ENCODE measurements at places on chromosomes 13 and 19.

GRCh38 chr13:100280681-100281080 lies 191.8 kb downstream of the PCCA start:
- DNase-seq: no peak

- DNase-seq: no peak
These were observed 17.9 kb upstream of the RNF17 start for GRCh38 chr13:24745861-24746617.

GRCh38 chr13:78852709-78853108 lies 193.8 kb upstream of the OBI1 start:
- no peak for DNase-seq

DNA sequence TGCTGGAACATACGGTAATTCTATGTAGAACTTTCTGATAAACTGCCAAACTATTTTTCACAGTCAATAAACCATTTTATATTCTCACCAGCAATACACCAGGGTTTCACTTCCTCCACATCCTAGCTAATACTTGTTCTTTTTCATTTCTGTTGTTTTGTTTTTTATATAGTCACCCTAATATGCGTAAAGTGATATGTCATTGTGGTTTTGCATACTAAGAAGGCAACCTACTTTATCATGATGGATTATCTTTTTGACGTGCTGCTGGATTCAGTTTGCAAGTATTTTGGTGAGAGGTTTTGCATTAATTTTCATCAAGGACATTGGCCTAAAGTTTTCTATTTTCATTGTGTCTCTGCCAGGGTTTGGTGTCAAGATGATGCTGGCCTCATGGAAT lies 1384.1 kb downstream of the UQCRFS1 start:
- DNase-seq: no peak

GRCh38 chr19:53906211-53907192 lies 2.6 kb upstream of the CACNG7 start:
- no peak for DNase-seq

- DNase-seq: no peak
These were observed 149.7 kb upstream of the ZNF536 start for GRCh38 chr19:30222428-30222873.

DNA sequence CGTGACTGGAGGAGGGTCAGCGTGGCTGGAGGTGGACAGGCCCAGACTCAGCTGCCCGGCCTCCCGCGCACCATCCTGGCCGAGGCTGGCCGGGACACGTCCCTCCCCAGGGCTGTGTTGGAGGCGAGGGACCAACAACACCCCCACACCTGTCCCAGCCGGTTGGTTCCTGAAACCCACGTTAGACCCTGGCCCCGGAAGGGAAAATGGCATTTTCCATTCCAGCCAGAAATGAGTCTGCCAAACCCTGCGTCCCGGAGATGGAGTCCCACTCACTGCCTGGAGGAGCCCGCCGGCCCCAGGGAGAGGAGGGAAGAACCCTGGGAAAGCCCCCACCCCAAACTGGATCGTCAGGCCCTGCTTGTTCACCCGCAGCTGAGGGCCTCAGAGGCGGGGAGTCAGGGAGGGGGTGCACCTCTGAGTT lies 4.8 kb upstream of the WDR18 start:
- no peak for DNase-seq

DNA sequence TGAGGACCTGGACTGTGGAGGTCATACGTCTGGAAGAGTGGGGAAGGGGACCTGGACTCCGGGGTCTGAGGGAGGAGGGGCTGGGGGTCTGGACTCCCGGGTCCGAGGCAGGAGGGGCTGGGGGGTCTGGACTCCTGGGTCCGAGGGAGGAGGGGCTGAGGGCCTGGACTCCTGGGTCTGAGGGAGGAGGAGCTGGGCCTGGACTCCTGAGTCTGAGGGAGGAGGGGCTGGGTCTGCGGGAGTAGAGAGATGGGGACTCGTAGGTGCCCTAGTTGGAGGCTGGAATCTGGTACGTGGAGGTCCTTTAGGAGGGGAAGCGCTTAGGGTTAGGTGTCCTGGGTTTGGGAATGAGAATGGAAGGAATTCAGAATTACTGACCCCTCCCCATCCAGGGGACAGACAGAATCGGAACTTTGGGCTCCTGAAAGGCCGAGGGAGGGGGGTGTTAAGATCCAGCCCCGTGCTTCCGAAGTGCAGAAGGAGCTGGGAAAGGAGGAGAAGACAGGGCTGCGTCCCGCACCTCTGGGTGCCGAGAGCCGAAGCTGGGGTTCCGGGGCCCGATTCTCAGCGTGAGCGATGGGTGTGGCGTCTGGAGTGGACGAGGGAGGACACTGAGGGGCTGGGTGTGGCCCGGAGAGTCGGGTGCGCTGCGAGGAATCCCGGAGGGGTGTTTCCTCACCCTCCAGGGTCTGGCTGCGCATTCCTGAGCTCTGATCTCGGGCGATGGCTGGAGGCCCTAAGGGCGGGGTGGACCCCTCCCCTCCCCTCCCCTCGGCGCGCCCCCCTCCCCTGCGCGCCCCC lies 608 bp downstream of the MYADM start:
- DNase-seq: no peak

DNA sequence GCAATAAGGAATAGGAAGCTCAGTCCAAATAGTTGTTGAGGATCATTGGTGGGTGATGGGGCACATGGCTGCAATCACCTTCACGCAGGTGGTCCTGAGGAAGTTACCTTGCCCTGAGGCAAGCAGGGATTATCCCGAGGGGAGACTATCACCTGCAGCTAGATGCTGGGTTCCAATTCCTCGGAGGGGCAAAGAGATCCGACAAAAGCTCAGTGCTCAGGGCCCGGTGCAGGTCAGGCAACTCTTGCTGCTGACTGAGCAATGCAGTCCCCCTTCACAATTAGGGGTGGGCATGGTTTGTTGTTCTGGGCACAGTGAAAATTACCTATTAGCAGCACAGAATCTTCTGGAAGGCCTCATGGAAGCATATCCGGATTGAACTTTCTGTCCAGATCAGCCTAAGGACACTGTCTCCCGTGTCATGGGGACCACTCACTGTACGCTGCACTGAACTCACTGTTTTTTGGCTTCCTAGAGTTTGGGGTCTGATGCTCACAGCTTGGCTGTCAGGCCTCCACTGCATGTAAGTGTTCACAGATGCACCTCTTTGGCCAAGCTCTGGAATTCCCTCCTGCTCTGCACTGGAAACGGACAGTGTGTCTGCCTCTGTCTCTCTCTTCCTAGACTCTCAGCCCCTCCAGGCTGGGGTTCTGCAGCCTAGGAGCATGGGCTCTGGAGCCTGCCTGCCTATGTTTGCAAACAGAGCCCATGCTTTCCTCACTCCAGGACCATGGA lies 372.7 kb downstream of the ZNF536 start:
- no peak for DNase-seq

DNA sequence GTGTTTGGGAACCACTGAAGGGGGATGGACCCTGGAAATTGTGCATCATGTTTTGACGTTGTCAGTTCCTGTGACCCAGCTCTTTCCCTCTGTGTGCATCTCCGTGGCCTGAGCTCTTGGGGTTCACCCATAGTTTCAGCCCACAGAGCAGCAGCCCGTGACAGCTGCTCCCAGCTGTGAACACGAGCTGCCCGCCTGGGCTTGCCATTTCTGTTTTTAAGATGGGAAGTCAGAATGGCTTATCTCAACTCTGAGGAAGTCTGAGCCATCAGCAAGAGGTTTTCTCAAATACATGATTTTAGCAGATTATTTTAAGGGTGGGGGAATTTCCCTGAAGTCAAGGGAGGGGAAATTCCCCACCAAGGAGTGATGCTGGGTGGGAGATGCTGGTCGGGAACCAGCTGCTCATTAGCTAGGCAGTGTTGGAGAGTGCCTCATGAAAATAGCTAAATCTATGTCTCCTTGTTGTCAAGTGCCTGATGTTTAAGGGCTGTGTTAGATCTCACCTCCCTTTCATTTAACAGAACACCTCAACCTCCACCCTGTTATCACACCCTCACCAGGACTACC lies 34.8 kb upstream of the C1QTNF9 start:
- DNase-seq: no peak

GRCh38 chr13:109427695-109428094 lies 358.7 kb downstream of the IRS2 start:
- no peak for DNase-seq

DNA sequence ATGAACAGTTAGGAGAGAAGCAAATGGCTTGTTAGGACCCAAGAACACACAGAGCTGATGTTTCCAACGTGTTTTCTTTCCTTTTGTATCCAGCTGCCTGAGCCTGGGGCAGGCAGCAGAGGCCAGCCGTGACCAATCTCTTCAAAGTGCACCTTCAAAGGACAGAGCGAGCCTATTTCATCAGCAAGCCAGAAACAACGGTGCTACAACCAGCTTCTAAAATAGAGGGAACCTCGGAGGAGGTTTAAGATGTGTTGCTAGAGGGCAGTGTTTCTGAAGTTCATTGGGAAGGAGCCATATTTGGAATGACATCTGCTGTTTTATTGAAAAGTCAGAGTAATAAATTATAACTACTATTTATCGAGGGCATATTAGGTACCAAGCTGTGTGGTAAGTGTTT lies 56.2 kb upstream of the RFC3 start:
- DNase-seq: no peak

- DNase-seq: no peak
These were observed 7.3 kb downstream of the NOP53 start for GRCh38 chr19:47752440-47753211.

- no peak for DNase-seq
These were observed 1.3 kb upstream of the CD22 start for GRCh38 chr19:35327642-35328041.

- DNase-seq: no peak
These were observed 19.3 kb downstream of the CCNE1 start for GRCh38 chr19:29831041-29831548.

DNA sequence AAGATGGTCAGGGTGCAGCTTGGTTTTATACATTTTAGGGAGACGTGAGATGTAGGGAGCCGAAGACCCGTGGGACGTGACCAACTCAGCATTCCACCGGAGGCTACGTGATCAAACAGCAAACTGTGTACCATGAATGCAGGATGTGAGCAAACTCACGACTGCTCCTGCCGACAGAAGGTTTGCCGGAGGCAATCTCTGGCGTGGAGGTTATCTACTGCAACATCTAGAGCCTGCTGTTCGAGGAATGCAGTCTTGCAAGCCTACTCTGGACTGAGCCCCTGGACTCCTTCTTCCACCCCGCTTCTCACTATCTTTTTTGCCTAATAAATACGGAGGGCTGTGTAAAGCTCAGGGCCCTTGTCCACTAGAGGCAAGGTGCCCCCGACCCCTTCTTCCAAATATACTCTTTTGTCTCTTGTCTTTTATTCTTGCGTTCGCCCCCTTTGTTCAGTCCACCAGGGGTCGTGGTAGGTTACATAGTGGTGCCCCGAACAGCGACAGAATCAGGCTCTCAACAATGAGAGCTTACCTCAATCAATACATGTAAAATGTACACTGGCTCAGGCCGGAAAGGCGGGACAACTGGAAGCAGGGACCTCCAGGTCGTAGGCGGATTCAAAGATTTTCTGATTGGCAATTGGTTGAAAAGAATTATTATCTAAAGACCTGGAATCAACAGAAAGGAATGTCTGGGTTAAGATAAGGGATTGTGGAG lies 8.9 kb upstream of the OR1I1 start:
- DNase-seq: no peak

- no peak for DNase-seq
These were observed 18.6 kb downstream of the POP4 start for GRCh38 chr19:29624489-29625185.

GRCh38 chr13:112771139-112771876 lies 81.5 kb downstream of the ATP11A start:
- DNase-seq: no peak

GRCh38 chr13:111216166-111216960 lies 101.3 kb downstream of the ARHGEF7 start:
- DNase-seq: peak; percentile 48

DNA sequence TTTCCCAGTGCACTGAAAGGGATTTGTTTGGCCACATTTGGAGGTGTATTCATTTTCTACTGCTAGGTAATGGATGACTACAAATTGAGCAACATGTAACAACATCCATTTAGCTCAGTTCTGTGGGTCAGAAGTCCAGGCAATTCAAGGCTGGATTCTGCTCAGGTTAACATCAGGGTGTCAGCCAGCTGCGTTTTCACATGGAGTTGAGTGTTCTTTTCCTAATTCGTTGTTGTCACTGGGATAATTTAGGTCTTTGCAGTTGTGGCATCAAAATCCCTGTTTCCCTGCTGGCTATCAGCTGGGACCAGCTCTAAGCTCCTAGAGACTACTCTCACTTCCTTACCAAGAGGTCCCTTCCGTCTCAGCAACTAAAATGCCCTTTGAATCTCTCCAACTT lies 25.4 kb downstream of the MIR17HG start:
- no peak for DNase-seq

DNA sequence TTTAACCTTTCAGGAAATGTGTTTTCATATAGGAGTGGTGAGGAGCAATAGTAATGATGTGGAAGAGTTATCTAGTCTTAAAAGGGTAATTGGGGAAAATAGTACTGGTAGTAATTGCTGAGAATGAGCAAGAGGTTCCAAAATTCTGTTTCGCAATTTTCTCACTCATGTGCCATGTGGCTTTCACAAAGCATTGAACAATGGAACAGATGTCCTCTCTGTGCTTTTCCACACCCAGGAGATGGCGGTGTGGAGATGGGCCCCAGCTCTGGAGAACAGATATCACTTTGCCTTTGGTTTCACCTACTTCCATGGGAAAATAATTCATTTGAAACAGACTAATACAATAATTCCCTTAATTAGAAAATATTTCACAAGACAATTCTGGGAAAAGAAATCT lies 170.0 kb upstream of the SLC10A2 start:
- DNase-seq: no peak

DNA sequence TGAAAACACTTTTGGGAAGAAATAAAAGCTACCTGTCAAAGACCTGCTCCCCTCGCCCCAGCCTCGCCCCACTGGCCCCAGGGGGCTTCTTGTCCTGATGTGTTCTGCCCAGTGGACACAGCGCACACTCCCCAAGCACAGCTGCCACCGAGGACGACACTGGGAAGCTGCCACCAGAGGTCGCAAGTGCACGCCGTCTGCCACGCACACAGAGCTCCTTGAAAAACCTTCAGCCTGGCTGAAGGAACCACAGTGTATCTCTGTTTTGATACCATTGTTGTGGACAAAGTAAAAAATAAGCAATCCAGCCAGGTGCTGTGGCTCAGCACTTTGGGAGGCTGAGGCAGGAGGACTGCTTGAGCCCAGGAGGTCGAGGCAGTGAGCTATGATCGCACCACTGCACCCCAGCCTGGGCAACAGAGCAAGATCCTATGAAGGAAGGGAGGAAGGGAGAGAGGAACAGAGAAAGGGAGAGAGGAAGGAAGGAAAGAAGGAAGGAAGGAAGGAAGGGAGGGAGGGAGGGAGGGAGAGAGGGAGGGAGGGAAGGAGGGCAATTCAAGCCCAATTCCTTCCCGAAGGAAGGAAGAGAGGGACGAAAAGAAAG lies 57.3 kb downstream of the CEBPG start:
- DNase-seq: no peak

- DNase-seq: no peak
These were observed 943 bp downstream of the GJB6 start for GRCh38 chr13:20230913-20231838.

GRCh38 chr19:50449236-50449899 lies 16.7 kb downstream of the MYBPC2 start:
- no peak for DNase-seq

DNA sequence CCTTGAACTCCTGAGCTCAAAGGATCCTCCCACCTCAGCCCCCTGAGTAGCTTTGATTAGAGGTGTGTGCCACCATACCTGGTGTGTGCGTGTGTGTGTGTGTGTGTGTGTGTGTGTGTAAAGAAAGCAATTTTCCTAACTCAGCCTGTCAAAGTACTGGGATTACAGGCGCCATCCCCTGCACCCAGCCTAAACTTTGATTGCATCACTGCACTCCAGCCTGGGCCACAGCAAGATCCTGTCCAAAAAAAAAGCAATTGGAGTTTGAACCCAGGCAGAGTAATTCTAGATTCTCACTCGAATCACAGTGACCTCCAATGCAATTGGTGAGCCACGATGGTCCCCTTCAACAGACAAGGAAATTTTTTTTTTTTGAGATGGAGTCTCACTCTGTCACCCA lies 29.1 kb downstream of the NLRP12 start:
- no peak for DNase-seq
